ENCODE measurements at places on chromosomes 12 and 14. TPM values are rescaled to one million over a fixed set of nuclear protein-coding genes. Genes with fewer than 3 reads are reported as not detected.

TTC6 gene
- total RNA-seq, result 46.7 TPM

DHRS7 gene
- 79.9 TPM for total RNA-seq

HNRNPC gene
- 690 TPM for total RNA-seq

SLC5A8 gene
- total RNA-seq, result 0.12 TPM

PAX9 gene
- 0.77 TPM for total RNA-seq

CCT2 gene
- 266 TPM for total RNA-seq

SYNDIG1L gene
- total RNA-seq, result 0.34 TPM

DNA sequence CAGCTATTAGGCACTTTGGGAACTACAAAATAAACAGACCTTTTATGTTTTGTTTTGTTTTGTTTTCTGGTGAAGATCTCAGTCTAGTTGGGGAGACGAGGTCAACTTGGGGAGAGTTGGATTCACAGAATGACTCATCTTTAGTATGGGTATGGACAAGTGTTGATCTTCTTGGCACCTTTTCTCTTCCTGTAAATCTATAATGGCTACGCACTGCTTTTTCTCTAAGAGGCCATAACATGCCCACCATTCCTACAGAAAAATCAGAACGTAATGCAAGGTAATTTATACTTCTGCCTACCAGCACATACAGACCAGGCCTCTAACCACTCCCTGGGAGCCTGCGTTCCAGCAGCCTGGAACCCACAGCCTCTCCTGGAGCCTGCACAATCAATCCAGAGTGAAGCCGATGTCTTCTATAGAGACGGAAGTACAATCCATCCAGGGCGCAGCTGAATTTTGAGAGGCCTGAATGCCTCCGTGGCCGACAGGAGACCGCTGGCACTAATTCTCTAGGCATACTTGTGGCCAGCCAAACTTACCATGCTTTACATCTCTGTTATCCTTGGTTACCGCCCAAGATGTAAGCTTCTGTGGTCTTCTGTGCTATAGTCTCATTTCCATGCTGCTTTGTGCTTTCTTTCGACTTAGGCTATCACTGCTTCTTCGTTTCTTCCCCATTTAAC, 717 bp downstream of the PPHLN1 start:
- DNase-seq, result no peak

DNA sequence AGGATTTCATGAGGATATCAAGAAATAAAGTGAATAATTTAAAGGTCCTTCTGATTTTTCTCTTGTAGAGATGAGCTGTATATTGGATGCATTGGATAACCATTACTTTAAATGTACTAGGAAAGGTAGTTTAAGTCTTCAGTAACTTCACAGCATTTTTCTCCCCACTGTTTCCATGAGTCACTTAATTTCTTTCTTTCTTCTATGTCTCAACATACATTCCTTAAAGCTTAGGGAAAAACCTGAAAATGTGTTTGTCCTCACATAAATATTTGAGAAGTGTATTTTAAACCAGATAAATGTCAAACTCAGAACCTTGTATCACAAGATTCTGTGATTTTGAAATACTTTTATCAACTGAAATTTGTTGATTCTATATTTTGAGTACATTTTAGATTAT, 1970.2 kb upstream of the FLRT2 start:
- no peak for DNase-seq

- no peak for DNase-seq
Measured at GRCh38 chr12:111218499-111218898, 150.4 kb downstream of the PHETA1 start.

DNA sequence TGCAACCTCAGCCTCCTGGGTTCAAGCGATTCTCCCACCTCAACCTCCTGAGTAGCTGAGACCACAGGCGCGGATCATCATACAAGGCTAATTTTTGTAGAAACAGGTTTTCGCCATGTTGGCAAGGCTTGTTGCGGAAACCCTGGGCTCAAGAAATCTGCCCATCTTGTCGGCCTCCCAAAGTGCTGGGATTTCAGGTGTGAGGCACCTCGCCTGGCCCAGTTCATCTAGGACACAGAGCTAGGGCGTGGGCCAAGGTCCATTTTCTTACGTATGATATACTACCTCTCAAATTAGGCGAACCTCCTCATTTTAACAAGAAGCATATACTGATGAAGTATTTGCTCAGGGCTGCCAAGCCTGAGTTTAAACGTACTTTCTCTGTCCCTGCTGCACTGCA, 2.1 kb downstream of the RPS29 start:
- no peak for DNase-seq

DNA sequence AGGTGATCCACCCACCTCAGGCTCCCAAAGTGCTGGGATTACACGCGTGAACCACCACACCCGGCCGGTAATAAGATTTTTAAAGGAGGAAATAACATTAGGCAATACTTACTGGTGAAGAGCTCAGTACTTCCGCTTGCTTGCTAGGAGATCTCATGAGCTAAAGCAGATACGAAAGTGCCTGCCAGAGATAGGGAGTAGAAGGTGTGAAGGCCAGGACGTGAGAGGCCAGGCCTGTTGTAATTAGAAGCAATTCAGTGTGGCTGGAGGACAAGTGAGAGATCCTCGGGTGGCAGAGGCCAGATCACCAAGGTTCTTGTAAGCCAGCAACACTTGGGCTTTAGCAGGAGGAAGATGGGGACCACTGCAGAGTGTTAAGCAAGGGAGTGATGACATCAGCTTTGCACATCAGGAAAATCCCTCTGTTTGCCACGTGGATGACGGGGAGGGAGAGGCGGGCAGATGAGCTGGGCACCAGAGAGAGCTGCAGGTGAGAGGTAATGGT, 7.6 kb downstream of the TECPR2 start:
- no peak for DNase-seq

- no peak for DNase-seq
Measured at GRCh38 chr14:22159957-22160356, 429.1 kb downstream of the DAD1 start.

DNA sequence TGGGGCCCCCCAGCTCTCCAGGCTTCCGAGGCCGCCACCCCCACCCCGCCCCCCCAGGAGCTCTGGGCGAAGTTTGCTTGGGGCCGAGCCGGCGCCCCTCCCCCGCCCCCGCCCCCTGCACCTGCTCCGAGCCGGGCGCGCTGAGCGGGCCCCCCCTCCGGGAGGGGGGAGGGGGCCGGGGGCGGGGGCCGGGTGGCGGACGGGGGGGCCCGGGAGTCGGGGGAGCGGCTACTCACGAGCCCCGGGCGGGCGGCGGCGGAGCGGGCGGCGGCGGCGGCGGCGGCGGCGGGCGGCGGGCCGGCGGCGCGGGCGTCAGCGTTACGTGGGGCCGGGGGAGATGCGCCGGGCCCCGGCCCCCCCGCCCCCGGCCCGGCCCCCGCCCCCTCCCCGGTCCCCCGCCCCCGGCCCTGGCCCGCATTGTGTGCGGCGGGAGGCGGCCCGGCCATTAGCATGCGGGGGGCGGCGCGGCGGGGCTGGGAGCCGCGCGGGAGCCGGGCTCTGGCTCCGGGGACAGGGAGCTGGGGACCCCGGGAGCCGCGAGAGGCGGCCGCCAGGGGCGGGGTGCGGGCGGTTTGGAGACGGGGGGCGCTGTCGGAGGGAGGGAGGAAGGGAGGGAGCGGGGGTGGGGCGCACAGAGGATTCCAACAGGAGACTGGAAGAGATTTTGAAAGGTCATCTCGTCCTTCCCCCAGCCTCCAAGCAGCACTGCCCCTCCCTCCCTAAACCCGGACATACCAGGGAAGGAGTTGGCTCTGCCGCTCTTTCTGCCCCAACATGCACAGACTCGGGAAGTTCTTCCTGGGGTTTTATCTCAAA, at the start of gene ZNF219:
TSS of gene ZNF219 (minus strand) at position 580 of the 816 bp plus-strand sequence. CDS start 5,064 bp downstream, outside the sequence.
- peak; percentile 56 for DNase-seq

DNA sequence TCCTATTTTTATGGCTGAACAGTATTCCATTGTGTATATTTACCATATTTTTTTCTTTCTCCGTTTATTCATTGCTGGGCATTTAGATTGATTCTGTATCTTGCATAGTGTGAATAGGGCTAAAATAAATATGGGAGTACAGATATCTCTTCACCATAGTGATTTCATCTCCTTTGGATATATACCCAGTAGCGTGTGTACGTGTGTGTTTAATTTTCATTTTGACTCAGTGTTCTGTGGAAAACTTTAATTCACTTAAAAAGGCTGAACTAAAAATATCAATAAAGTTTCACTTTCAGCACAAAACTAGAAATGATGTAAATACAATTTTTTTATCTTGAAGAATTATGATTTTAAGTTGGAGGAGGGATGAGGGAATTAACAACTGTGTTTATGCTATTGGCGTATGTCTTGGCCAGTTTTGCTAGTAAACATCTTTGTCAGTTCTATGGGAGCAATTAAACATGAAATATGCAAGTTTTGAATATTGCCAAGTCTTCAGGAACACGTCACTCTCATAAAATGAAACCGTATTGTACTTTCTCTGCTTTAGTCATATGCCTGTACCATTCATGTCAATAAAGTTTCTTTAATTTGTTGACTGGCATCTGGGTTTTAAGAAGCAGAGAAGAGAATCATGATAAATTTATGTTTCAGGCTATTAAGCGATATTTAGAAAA, 99.8 kb downstream of the PTGER2 start:
- DNase-seq, result no peak

GRCh38 chr12:64187794-64188193, 34.3 kb downstream of the KICS2 start:
- no peak for DNase-seq
